Activated CD8-positive, alpha-beta memory T cell treated with anti-CD3 and anti-CD28 coated beads for 48 hours (primary cell): ENCODE measurements at places on chromosomes 3 and 15.

GRCh38 chr15:44788748-44789147 lies 52.4 kb downstream of the TRIM69 start:
- DNase-seq: peak; percentile 18

- no peak for DNase-seq
Observed at GRCh38 chr15:60054472-60054871, 50.4 kb downstream of the FOXB1 start.

- DNase-seq: no peak
Observed at GRCh38 chr15:99992611-99993231, 259.5 kb upstream of the LYSMD4 start.

- DNase-seq: no peak
Observed at GRCh38 chr3:104437891-104438290, 928.8 kb upstream of the ALCAM start.

DNA sequence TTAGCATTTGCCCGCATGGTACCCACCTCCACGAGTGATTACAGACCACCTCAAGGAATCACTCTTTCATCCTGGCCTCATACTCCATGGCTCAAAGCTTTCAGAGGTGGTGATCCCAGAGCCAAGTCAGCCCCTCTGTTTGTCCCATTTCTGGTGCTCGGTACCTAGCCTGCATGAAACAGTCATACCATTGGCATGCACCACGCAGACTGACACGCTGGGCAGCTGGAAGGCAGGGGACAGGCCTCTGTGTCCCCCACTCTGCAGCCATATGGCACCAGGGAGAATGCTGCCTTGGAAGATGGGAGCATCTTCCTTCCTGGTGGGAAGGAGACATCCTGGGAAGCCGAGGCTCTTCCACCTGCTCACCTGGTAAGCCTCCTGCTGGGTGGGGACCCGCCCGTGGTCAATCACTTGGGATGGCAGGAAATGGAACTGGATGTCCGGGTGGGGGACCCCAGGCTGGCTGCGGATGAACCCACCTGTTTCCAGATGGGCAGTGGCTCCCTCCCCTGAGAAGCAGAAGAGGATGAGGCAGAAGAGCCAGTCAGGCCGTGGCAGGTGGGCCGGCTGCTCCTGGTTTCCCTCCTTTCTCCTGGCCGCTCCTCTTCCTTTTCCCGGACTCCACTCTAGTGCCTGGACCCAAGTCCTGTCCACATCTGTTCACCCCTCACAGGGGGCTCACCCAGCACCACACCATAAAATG lies 26.9 kb downstream of the CHDH start:
- DNase-seq: no peak

DNA sequence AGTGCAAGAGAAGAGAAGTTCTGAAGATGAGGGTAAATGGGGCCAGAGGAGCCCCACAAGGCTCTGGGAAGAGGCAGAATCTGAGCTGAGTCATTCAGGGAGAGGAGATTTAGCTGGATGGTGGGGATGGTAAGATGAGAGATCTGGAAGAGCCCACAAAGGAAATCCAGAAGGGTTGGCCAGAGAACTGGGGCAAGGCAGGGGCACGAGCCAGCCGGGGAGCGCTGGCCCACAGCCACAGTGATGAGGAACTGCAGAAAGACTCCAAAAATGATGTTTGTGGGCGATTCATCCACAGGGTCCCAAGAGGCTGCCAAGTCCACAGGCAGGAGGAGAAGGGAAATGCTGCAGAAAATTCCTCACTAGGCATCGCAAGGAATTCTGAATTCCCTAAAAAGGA lies 75.9 kb upstream of the ATP2B2 start:
- no peak for DNase-seq

DNA sequence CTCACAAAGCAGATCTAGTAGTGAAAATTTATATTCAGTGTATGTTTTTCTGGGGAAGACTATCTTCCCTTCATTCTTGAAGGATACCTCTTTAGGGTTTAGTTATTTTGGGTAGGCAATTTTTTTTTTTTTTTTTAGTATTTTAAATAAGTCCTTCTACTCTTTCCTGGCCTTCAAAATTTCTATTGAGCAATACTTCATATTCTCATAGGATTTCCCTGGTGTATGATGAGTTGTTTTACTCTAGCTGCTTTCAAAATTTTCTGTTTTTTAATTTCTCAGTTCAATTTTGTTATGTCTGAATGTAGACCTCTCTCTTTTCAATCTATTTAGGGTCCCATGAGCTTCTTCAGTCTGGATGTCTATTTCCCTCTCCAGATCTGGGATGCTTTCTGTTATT lies 74.3 kb upstream of the PLSCR4 start:
- no peak for DNase-seq

DNA sequence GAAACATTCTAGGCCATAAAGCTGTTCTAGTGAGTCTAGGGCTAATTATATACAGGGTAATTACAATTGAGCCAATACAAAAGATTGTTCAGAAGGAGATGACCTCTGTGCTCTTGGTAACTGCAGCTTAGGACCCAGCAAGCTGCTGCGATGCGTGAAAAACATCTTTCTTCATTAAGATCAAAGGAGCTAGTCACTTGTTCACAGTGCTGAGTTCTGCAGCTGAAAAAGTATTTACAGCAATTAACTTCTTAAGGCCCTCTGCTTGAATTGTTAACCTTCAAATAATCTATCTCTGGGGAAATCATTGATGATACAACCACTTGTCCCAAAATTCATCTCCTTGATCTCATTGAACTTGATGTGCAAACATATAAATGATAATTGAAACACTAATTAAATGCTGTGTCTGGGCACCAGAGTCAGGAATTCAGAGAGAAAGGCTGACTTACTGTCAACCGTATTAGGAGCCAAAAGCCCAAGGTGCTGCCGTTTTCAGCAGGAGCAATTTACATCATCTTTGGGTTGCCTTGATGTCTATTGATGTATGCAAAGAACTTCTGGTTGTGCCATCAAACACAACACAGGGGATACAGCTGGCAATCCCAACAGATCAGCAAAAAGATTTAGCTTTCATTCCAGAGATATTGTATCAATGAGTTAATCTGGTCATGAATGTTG lies 213.0 kb downstream of the NECTIN3 start:
- DNase-seq: no peak

DNA sequence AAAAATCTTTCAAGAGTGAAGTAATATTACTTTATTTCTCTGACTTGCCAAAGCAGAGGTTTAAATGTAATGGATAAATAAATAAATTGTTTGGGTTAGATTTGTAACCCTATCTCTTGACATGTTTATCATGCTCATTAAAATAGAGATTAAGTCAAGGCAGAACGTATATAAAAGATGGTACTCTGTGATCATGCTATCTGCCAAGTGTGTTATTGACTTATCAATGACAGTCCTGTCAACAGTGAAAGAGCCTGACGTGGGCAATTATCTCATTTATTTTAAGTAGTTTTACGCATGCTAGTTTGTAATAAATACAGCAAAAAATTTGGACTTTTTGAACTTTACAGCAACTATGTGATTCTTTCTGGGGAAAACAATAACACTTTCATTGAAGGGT lies 43.7 kb downstream of the PROS1 start:
- no peak for DNase-seq

DNA sequence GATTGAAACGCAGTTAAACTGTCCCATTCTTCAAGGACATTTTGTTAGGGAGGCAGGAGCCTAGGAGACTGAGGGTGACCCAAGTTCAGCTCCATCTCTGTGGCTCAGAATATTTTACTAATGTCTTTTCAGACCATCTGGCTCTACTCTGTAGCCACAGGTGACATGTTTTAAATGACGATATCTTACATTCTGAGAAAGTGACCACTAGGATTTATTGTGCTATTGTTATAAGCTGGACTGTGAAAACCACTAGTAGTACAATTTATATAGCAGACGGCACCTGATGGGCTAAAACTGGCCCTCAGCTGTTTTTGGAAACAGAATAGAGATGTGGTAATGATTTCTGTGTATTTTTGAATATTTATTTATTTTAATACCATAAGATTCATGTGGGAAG lies 55.5 kb downstream of the MCF2L2 start:
- no peak for DNase-seq

DNA sequence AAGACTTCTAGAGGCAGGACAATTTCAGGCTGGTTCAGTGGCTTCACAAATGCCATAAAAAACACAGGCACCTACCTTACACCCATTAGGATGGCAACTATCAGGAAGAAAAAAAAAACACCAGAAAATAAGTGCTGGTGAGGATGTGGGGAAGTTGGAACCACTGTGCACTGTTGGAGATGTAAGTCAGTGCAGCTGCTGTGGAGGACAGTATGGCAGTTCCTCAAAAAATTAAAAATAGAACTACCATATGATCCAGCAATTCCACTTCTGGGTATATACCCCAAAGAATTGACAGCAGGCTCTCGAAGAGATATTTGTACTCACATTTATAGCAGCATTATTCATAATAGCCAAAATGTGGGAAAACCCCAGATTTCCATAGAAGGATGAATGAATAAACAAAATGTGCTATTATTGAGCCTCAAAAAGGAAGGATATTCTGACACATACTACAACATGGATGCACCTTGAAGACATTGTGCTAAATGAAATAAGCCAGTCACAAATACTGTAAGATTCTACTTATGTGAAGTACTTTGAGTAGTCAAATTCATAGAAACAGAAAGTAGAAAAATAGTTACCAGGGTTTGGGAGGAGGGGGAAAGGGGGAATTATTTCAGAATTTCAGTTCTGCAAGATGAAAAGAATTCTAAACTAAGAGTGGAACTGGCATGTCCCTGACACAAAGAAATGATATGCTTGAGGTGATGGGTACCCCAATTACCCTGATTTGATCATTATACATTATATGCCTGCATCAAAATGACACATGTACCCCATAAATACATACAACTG lies 40.9 kb downstream of the NR1D2 start:
- no peak for DNase-seq

DNA sequence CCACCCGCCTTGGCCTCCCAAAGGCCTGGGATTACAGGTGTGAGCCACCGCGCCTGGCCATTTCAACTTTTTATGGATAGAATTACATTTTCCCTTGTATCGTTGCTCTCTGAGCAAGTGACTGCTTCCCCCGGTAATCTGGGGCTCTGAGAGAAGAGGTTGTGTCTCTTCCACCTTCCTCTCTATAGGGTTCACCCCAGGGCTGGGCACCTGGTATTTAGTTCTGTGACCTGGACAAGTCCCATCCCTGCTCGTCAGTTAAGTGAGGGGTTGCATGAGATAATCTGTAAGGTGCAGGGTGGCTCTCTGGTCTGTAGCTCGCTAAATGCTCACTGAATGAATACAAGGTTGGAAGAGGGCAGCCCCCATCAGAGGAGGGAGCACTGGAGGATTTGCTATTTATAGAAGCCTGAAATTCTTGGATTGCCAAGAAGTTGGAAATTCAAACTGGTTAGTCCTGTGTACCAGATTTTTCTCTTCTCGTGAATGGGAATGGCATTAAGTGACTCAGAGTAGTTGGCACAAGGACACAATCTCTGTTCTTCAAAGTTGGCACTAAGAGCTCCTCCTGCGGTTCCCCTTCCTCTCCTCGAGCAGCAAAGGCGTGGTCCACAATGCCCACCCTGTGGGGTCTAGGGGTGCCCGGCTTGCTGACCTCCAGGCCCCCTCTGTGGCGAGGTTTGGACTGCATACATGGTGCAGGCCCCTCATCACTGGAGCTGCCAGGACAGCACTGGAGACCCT lies 68.1 kb upstream of the DLG1 start:
- no peak for DNase-seq

DNA sequence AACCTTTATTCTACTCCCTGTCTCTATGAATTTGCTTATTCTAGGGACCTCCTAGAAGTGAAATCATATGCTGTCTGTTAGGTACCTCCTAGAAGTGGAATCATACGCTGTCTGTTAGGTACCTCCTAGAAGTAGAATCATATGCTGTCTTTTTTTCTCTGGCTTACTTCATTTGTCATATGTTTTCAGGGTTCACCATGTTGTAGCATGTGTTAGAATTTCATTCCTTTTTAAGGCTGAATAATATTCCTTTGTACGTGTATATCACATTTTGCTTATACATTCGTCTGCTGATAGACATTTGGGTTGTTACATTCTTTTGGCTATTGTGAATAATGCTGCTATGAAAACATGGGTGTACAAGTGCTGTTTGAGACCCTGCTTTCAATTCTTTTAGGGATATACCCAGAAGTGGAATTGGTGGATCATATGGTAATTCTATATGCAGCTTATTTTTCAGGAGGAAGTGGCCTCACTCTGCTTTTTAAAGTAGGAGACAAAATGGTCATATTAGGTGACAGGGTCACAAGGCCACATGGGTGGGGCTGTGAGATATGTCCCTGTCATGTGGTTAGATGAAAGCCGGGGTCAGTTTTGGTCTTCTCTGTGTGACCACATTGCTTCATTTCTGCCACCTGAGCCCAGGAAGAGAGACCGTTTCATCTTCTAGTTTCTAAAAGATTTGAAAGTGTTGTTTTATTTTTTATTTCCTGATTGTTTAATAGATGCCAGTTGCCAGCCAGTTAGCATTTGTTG lies 76.7 kb downstream of the FLNB start:
- no peak for DNase-seq

GRCh38 chr3:11059090-11059798 lies 66.7 kb downstream of the SLC6A1 start:
- no peak for DNase-seq

DNA sequence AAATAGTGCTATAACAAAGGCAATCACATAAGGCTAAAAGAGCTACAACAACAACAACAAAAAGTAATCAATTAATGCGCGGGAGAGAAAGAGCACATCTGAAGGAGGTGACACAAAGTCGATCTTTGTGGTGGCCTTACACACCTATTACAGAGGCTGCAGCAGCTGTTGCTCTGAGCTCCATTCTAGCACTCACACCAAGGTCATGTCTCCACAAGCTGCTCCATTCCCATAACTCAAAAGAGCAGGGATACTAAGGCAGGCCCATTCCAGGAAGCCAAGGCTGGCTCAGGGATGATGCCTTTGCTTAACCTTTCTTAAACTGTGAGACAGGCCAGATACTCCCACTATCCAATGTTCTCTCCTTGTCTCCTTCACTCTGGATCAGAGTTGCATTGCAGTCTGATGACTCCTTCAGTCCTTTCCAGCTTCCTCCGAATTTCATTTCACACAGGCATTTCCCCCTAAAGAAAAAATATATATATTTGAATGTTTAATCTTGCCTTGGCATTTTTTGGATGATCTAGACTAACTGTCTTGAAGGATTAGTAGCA lies 52.7 kb downstream of the SNTN start:
- DNase-seq: no peak

GRCh38 chr3:189849262-189849661 lies 218.1 kb downstream of the TP63 start:
- DNase-seq: no peak

DNA sequence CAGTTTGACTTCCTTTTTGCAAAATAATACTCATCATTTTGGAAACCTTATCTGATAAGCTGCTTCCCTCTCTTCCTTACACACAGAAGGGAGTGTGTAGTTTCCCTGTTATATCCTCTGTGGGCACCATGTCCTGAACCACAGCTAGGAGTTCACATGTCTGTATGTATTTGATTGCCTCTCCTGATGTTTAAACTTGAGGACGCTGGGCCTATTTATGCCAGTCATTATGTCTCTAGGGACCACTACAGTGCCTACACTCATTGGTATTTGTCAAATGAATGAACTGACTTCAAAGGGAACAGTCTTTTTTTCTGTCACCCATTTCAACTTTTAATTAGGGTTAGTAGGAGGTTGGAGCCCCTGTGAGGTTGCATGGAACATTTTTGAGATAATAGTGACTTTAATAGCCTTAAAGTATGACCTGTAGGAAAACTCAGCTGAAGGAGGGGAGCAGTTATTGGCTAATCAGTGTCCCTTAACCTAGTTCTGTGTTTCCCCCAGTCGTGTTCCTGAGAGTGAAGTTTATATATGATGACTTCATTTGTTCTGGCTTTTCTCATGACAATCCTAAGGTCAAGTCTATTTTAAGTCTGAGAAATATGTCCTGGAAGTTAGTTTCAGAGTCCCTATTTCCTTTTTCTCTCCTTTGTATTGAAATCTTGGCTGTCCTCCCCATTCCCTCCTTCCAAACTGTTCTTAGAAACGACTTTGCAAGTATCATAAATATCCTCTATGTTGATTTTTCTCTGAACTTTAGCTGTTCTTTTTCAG lies 28.9 kb downstream of the PDE8A start:
- DNase-seq: no peak
